ENCODE measurements at places on chromosomes 12 and 14.

DNA sequence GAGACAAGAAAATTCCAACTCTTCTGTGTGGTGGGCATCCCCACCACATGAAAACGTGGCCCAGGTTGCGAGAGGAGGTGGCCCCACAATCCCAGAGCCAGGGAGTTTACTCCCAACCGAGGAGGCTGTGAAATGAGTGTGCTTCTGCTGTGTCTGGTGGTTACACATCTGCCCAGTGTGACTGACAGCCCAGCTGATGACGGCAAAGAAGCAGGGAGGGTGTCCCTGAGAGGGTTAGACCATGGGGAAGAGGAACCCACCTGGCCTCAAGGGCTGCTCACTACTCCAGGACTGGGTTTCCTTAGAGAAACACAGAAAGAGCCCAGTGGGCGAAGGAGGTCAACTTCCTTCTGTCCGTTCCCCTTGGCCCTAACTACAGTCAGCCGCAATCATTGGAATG is 24.6 kb downstream of the ZFP36L1 start:
- no peak for DNase-seq

DNA sequence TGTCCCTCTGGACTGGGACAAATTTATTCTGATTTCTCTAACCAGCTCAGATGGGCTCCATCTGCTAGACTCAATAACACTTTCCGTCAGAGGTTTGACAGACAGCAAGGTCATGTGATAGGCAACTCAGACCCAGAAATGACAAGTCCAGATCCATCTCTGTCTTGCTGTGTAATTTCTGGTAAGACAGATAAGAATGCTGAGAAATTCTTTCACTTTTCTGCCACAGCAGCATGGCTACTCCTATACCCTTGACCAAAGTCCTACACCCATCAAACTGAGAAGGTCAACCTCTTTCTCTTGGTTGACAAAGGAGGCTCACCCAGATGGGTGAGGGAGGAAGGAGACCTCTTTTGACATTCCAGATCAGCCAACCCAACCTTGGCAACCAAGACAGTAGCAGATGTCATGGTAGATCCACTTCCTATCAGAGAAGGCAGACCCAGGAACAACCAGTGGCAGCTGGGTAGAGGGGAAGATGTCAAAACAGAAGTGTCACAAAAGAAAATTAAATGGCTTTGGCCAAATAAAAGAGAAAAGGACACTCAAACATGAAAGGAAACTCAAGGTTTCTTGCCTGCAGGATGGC is 36.9 kb upstream of the PRKAB1 start:
- no peak for DNase-seq

GRCh38 chr12:119684711-119685369 is 16.9 kb downstream of the PRKAB1 start:
- no peak for DNase-seq

- DNase-seq, result no peak
These were observed 29.6 kb upstream of the PRMT8 start for GRCh38 chr12:3461391-3461790.

DNA sequence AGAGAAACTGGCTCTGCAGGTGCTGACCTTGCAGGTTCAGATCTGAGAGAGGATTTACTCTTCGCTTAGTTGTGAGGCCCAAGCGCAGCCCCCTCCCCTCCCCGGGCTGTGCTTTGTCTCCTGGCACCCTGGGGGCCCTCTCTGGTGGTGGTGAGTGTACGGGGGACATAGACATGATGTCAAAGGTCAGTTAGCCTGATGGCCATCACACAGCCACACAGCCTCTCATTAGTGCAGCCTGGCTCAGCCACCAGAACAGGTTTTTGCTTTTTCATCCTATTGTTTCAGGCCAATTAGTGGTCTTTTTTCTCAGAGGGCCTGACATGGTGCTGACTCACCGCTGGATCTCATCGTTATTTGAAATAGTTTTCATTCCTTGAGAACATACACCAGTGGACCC is 437.9 kb downstream of the AACS start:
- no peak for DNase-seq

GRCh38 chr14:94132285-94132887 is 3.0 kb upstream of the IFI27L2 start:
- peak; percentile 85 for DNase-seq

- DNase-seq, result no peak
These were observed 63.2 kb upstream of the NR2C1 start for GRCh38 chr12:95136598-95136997.

DNA sequence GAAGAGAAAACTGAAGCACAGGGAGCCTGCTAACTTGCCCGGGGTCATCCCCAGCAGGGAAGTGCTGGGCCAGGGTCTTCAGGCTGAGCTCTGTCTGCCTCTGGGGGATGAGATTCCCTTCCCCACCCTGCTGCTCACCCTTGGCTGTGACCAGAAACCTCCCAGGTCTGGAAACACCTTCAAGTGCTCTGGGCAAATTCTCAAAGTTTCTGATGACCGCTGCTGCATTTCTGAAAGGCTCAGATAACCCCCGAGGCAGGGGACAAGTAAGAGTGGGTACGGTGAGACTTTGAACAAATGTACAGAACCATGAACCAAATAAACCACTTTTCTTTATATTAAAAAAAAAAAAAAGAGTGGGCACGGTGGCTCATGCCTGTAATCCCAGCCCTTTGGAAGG is 41.3 kb downstream of the LTBP2 start:
- no peak for DNase-seq

- no peak for DNase-seq
These were observed 8.2 kb upstream of the DHRS2 start for GRCh38 chr14:23627961-23628360.

- no peak for DNase-seq
These were observed 1.7 kb upstream of the SUOX start for GRCh38 chr12:55995366-55995765.

DNA sequence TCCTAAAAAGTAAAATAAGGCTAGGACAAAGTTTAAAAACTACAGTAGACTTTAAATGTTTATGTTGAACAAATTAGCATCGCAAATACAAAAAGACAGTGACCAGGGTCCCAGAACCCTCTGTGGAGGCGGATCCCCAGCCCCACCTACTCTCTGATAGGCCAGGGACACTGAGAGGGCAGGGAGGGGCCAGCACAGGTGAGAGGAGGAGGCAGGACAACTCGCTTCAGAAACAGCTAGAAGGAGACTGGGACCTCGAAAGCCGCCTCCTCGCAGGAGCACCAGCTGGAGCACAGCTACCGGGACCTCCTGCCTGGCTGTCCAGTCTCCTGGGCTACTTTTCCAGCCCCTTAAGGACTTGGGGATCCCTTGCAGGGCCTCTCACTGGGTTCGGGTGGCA is 992 bp downstream of the DNAH10 start:
- no peak for DNase-seq

DNA sequence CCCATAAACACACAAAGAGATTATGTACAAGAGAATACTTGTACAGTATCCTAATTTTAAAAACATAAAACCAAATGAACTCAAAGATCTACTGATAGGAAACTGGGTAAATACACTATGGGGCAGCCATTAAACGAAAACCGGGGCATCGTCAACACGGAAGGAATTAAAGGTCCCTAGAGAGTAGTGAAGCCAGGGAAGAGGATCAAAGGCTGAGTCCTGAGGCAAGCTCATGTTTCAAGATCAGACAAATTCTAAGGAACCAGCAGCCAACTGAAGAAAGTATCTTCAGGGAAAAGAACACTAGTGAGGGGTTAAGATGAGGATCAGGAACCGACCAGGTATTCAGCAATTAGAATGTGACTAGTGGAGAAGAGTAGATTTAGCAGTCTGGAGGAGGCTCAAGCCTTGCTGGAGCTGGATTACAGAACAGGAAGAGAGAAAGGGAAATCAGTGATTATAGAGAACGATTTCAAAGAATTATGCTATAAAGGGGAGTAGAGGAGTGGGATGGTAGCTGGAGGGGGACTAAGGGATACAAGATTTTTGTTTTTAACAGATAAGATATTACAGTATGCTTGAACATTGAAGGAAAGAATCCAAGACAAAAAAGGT is 23.7 kb downstream of the SEL1L start:
- DNase-seq, result no peak

- no peak for DNase-seq
These were observed 758.3 kb downstream of the C12orf50 start for GRCh38 chr12:87270919-87271318.

DNA sequence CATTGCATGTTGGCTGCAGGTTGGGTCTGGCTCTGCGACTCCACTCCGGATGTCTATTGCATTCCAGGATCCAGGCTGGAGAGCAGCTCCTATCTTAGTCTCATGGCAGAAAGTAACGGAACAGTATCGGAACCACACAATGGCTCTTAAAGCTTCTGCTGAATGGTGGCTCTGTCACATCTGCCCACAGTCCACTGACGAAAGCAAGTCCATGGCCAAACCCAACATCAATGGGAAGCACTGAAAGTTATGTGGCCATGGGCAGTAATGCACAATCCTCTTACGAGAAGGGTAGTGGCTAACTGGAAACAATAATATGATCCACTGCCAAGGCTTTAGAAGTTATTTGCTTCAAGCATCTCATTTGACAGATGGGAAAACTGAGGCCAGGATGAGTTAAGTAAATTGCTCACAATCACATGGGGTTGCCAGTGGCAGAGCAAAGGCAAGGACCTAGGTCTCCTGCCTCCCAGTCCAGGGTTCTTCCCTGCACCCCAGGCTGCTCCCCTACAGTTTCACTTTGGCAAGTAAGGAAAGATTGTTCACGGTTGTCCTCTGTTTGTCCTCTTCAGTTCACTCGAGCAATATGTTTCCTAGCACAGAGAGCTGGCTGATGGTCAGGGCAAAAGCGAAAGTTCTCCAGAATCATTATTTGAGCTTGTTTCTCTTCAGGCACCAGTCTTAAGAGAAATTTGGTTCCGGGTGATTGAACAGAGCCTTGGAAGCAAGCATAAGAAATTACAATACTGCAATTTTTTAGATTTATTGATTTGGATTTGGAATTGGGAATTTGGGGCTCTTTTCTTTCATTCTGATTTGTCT is 54.2 kb downstream of the CKAP4 start:
- no peak for DNase-seq

GRCh38 chr12:39660101-39660500 is 40.5 kb upstream of the ABCD2 start:
- DNase-seq, result no peak

DNA sequence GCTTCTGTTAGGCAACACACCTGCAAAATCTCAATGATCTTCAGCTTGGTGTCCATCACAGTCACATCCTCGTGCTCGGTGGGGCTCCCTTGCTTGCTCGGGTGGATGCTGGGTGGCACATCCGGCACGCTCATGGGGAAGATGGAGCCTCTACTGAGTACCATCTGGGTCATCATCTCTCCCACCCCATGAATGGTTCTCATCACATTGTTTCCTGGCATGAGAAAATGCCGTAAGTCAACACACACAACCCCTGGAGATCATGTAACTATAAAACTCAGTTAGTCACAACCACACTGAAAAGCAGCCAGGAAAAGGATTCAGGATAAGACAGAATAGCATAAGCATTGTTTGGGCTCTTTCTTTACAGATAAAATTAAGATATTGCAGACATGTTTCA is 201.1 kb downstream of the ITPR2 start:
- no peak for DNase-seq

- no peak for DNase-seq
These were observed 57.1 kb downstream of the TRAFD1 start for GRCh38 chr12:112182499-112182898.

DNA sequence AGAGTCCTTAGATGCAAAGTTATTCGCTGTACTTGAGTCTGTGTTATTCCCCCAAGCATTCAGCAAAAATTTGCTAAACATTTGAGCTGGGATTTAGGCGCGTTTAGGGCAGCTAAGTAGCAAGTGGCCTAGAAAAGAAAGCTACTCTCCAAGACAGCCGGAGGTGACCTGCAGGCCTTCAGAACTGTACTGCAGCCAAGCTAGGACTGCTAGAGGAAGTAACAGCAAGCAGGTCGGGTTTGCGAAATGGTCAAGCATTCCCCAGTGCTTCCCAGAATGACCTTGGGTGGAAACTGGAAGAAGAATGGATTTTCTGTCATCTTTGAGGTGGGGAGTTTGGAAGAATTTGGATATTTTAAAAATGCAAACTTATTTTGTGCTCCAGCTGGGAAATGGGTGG is 287.5 kb downstream of the FOXN3 start:
- DNase-seq, result no peak

DNA sequence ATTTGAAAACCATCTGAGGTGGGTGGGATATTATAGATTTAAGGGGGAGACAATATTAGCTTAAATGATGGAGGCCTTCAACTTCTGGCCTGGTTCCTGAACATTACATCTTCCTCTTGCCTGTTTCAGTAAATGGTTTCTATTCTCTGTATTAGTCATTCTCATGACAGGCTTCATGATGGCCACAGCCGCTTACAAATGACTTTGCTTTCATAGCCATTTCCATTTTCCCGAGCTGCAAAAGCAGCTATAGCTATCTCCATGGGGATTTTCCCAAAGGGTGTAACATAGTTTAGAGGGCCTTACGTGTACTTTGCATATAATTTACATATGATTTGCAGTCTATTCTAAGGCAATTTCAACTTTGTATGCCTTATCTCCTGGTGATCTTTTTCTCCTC is 121.8 kb downstream of the NRXN3 start:
- DNase-seq, result no peak

- DNase-seq, result peak; percentile 53
These were observed 154.3 kb upstream of the CCND2 start for GRCh38 chr12:4119157-4119761.

DNA sequence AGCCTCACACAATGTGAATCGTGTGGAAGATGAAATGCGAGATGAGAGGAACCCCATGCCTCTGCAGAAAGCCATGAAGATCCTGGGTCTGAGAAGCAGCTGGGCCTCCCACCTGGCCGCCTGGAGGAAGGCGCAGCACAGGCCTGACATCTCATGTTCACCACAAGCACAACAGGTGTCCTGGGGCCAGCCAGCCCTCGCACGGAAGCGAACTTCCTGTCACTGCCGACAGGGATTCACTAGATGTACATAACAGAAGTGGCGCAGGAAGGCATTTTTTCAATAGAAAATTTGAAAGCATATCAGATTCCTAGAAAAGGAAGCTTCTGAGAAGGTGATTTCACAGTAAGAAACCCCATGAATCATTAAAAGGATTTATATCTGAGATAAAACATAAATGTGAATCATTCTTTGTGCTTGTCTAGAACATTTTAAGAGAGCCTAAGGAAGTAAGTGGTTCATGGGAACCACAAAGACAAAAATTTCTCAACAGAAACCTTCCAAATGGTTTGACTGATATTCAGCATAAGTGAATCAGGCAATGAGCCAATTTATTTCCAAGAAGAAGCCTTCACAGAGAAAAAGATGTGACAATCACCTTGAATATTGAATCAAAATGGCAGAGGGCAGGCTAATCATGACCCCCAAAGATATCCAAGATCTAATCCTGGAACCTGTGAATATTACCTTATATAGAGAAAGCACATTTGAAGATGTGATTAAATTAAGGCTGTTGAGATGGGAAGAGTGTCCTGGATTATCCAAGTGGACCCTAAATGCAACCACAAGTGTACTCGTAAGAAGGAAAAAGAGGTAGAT is 311.9 kb downstream of the DUSP6 start:
- peak; percentile 63 for DNase-seq

GRCh38 chr12:76687981-76688380 is 75.9 kb upstream of the ZDHHC17 start:
- no peak for DNase-seq

- DNase-seq, result no peak
These were observed 29.0 kb downstream of the ATP2B1 start for GRCh38 chr12:89679631-89680030.
